ENCODE measurements at places on chromosomes 2 and 18.
A peak's percentile ranks its signal among the peaks of the same experiment; 100 is the strongest.

DNA sequence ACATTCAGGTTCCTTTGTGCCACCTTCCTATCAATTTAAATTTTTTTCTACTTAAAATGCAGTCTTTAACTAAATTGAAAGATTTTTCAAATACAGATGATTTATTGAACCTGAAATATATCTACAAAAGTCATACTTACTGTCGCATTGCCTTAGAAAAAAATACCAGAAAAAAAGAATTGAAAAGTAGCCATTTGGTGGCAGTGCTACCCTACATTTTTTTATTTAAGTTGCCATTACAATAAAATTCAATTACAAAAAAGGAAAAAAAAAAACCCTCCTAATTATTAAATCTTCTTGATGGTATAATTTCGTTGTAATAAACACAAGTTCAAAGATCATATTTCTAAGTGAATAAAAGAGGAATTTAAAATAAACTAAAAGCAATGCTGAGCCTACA, 43.4 kb downstream of the DSC3 start:
- DNase-seq = no peak

DNA sequence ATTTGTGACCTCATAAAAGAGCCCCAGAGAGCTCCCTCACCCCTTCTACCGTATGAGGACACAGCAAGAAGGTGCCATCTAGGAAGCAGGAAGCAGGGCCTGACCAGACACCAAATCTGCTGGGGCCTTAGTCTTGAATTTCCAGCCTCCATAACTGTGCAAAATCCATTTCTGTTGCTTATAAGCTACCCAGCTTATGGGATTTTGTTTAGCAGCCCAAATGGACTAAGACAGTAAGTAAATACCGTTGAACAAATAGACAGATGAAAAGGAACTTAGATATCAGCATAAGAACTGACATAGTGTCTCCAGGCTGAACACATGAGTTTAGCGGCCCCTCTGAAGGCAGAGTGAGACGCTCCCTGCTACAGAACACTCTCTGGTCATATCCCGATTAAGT, 130.9 kb downstream of the UXS1 start:
- no peak for DNase-seq

DNA sequence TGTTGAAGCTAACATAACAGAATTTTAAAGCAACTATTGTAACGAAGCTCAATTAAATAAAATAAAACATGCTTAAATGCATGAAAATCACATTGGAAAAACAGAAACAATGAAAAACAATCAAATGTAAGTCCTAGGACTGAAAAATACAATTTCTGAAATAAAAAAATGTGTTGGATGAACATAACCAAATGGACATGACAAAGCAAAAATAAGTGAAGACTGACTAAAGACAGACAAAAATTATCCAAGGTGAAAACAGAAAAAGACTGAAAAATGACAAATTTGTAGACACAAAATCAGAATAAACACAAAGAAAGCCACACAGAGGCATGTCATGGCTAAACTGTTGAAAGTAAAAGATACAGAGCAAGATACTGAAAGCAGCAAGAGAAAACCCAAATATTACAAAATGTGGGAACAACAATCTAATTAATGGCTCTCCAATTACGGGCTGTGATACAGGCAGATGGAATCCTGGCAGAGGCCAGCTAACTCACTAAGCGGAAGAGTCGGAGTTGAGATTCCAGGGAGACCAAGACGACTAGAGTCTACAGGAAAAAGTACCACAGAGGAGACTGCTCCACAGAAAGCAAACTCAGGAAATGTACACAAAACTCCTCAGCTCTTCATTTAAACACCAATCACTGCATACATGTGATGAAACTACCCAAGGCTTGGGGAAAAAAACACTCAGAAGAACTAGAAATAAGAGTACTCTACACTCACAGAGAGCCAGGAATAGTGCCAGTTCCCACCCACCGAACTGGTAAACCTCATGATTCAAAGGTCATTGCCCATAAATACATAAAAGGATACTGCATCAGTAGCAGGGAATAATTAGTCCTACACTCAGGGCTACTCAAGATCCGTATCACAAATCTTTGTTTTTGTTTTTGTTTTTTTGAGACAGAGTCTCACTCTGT, 83.6 kb downstream of the ATAD2B start:
- no peak for DNase-seq

DNA sequence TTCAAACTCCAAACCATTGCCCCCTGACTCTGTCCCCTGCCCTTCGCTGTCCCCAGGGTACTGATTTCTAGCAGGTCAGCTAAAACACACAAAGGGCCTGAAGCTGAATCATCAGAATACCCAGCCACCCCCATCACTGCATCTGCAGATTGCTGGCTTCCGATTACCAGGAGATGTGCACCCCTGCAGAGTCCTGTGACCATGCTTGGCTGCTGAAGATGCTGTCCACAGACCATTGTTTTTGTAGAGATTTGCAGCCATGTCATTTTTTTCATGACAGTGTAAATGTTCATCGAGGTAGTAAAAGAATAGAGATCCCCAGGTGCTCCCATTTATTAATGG, 463.3 kb downstream of the STK39 start:
- DNase-seq = no peak

- DNase-seq = no peak
These were observed 478.7 kb upstream of the REG3G start for GRCh38 chr2:78546843-78547242.

- no peak for DNase-seq
These were observed 30.0 kb downstream of the RNF125 start for GRCh38 chr18:32048507-32049091.

GRCh38 chr2:12176623-12177454, 430.4 kb downstream of the LPIN1 start:
- peak; percentile 52 for DNase-seq

- DNase-seq = no peak
These were observed 100.5 kb upstream of the SPRED2 start for GRCh38 chr2:65532937-65533336.

DNA sequence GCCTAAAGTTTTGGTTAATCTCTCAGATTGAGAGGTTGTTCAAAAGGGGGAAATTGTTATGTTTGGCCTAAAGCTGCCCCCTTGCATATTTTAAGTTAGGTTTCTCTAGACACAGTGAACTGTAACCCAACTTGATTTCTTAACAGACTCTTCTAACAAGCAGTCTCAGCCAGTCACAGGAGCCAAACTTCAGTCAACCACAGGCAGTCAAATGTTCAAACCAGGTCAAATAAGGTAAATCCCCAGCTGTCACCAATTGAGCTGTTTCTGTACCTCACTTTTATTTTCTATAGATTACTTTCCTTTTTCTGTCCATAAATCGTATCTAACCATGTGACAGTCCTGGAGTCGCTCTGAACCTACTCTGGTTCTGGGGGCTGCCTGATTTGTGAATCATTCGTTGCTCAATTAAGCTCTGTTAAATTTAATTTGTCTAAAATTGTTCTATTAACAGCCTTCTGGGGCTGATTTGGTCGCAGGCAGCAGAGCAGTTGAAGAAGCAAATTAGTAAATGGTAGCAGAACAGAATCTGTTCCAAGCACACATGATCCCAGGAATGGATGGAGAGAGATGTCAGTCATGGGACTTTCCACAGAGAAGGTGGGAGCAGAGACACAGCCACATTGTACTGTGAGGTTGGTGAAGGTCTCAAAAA, 16.4 kb upstream of the NFU1 start:
- DNase-seq = no peak

- DNase-seq = no peak
These were observed 13.2 kb downstream of the EDAR start for GRCh38 chr2:108975613-108976435.

- DNase-seq = no peak
These were observed 279.8 kb downstream of the TNS1 start for GRCh38 chr2:217722883-217723472.

GRCh38 chr2:9812945-9813311, 30.3 kb upstream of the TAF1B start:
- DNase-seq = no peak

DNA sequence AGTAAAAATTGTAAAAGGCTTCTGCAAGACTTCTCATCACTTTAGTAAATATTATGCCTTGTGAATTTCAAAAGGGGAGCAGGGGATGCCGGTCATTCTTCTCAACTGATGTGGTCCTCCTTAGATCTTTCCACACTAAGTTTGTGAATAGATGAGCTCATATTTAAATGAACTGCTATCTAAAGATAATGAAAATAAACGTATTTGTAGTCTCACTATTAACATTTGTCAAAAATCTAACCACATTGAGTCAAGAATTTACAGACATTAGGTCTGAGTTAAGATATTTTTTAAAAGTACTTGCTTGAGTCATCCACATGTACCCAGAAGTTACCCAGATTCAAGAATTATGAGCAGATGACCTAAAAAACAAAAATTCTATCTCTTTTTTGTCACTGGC, 6.5 kb downstream of the PRPF40A start:
- DNase-seq = no peak

DNA sequence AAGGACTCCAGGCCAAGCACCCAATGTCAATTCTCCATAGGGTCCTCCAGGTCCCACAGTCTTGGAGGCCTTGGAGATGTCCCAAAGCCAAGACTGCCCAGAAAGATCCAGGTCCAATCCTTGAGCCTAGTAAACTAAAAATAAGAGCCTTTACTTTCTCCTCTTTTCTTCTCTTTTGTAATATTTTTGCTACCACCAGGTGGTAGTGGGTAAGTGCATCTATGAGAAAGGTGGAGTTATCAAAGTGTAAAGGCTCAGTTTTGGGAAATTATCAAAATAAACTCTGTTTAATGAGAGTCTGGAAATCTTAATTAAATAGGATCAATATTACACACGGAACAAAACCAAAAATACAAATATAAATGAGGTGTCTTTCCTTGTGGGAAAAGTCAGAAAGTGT, 276.4 kb downstream of the ALK start:
- DNase-seq = no peak

DNA sequence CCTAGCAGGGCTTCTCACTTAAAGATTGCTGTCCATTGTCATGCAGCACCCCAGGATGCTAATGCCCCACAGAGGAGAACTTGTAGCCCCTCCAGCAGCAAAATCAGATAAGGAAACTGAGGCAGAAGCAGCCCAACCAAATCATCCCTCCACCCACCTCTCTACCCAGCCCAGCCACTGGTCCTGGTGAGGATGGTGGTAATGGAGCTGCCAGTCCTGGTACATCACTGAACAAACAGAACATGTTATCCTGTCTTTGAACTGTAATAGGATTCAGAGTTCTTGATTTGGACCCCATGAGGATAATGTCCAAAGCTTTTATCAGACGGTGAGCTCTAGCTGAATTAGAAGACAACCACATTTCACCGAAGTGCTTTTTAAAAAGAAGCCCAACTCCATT, 113.2 kb downstream of the MRO start:
- DNase-seq = no peak

GRCh38 chr18:6561016-6561415, 146.3 kb upstream of the L3MBTL4 start:
- no peak for DNase-seq

- DNase-seq = no peak
These were observed 75.7 kb downstream of the TTC21B start for GRCh38 chr2:165877565-165878550.
